Mesendoderm (in vitro differentiated cells): ENCODE measurements at places on chromosomes 7 and 10.

DNA sequence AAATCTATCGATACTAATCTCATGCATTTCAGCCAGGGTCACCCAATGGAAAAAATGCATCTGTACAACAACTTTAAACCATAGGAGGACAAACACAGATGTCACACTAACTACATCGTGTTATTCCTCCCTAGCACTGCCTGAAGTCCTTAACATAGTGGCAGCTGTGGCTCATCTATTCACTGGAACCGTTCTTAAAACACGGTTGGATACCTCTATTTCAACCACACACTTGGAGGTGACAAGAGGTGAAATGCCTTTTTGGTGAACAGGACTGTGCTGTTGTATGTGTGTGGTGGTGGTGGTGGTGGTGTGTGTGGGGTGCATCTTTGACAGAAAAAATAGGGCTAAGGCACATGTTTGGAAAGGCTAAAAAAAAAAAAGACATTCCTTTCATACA is 93.1 kb downstream of the NRP1 start:
- no peak for DNase-seq

DNA sequence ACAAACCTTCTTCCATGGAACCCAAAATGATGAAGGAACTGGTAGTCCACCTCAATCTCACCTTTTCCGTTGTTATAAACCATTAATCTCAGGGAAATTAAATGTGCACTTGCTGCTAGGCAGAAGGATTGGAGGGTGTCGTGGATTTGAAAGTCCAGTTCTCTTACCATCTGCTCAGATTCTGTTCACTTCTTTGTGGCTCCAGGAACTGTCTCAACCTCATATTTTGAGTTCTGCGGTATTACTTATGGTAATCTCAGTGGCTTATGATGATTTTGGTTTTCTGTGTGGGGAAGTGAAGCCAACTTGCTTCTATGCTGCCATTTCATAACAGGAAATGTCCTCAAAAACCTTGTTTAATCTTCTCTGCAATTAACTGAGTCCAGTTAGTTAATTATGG is 136.4 kb downstream of the CDC14C start:
- no peak for DNase-seq

- DNase-seq = peak; percentile 49
These were observed 219.4 kb upstream of the CELF2 start for GRCh38 chr10:10798102-10798863.

DNA sequence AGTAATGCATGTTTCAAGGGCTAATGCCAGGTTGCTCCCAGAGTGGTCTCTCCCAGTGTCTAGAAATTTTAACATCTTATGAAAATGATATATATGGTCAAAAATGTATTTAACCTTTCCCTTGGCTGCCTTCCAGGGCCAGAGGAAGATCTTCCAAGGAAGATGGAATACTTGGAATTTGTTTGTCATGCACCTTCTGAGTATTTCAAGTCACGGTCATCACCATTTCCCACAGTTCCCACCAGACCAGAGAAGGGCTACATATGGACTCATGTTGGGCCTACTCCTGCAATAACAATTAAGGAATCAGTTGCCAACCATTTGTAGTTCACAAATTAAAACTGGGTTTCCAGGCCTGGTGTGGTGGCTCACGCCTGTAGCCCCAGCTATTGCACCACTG is 9.0 kb downstream of the GATAD1 start:
- no peak for DNase-seq

GRCh38 chr10:119859420-119860258 is 13.0 kb downstream of the MCMBP start:
- DNase-seq = peak; percentile 53

DNA sequence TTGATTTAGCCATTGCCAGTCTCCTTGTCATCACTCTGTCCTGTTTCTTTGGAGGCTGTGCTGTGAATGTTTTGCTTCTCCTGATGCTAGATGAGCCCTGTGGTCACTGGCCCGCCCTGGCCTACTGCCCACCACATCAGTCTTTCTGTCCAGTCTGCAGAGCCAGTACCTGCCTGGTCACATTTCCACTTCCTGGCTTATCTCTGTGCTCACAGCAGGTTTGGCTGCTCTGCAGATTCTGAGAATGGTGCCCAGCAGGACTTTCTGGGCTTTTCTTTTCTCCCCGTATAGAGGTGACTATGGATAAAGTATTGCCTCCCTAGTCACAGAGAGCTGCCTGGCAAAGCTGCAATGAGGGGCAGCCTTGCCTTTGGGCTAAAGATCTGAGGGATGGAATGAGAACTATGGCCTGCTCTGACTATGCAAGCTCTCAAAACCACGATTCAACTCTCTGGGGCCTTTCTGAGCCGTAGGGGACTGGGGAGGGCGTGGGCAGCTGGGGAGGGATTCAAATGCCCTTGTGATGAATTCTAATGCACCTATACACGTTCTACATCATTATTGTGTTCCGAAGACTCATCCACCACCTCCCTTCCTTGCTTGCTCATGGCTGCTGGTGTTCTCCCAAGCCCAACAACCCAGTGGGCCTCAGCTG is 410.4 kb upstream of the NPVF start:
- DNase-seq = peak; percentile 54

- DNase-seq = peak; percentile 46
These were observed 679 bp downstream of the LRRC20 start for GRCh38 chr10:70381471-70382421.

GRCh38 chr7:76278540-76278939 is 23.9 kb upstream of the HSPB1 start:
- DNase-seq = peak; percentile 40

DNA sequence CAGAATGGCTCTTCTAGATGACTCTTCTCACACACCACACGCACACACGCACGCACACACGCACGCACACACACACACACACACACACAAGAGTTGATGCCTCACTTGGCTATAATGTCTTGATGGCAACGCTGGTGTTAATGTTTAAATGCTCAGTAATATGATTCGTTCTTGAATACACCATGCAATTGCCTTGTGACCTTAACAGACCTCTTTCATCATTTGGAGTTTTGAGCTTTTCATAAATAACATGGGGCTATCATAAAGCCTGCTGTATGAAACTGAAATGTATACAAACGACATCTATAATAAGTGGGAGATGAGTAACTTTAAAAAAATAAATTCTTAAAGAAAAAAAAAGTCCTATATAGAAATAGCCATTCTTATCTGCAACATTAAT is 8.2 kb downstream of the JCAD start:
- no peak for DNase-seq

GRCh38 chr10:69733791-69734261 is 67.9 kb upstream of the COL13A1 start:
- no peak for DNase-seq

DNA sequence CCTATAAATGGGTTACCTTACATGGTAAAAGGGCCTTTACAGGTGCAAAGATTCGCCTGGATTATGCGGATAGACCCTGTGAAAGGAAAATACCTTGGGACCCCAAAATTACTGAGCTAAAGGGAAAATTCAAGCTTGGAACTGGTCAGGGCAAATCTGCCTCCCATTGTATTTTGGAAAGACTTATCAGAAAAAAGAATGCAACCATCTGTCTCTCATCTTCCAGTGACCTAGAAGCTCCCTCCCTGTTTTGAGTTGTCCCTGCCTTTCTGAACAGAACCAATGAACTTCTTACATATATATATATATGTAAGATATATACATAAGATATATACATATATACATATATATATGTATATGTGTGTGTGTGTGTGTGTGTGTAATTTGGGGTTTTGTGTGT is 583.8 kb downstream of the CALN1 start:
- no peak for DNase-seq

- DNase-seq = peak; percentile 18
These were observed 3.2 kb downstream of the IMPDH1 start for GRCh38 chr7:128406314-128407232.

GRCh38 chr7:46844486-46844885 is 737.4 kb downstream of the TNS3 start:
- no peak for DNase-seq

DNA sequence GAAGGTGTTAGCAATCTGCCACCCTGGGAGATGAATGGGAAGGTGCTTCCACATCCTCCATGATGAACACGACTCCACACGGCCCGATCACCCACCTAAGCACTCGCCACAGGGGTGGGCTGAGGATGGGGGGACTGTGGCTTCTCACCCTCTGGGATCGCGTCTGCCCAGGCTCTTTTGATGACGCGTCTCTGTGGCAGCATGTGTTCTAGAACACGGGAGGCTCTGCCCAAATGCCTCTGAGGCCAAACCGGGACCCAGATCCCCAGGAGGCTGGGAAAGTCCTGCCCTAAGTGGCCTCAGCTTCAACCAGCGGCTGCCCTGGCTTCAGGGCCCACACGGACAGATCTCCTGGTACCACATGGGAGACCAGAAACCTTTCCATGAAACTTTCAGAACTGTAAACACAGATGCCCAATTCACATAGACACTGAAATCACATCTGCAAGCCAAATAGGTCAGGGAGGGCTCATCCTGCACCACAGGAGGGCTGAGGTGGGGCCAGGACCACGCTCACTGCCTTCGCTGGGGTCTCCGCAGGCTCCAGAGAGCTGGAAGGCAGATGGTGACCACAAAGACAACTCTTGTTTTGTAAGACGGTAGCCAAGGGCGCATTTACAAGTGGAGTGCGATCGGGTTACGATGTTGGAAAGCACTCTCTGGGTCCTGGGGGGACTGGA is 200.6 kb downstream of the PTPRN2 start:
- DNase-seq = no peak

DNA sequence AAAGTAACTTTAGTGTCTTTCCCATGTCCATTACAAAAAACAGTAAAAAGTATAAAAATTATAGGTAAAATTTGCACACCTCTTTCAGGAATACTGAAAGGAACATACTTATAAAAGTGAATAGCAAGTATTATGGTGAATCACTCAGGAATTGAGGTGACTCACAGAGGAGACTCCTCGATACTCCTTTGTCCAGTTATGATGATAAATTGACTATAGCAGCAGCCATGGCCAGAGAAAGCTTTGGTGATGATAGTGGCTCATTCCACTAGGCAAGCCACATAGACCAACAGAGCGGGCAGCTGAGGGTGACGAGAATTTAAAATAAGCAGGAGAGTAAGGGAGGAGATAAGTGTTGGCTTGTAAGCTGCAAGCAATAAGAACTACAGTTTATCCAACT is 1231.1 kb upstream of the CELF2 start:
- DNase-seq = no peak

- no peak for DNase-seq
These were observed 70.9 kb downstream of the HHEX start for GRCh38 chr10:92760609-92761008.

GRCh38 chr7:158666401-158666800 is 38.2 kb downstream of the NCAPG2 start:
- DNase-seq = no peak

GRCh38 chr10:28797904-28798371 is 120.6 kb downstream of the BAMBI start:
- DNase-seq = no peak

DNA sequence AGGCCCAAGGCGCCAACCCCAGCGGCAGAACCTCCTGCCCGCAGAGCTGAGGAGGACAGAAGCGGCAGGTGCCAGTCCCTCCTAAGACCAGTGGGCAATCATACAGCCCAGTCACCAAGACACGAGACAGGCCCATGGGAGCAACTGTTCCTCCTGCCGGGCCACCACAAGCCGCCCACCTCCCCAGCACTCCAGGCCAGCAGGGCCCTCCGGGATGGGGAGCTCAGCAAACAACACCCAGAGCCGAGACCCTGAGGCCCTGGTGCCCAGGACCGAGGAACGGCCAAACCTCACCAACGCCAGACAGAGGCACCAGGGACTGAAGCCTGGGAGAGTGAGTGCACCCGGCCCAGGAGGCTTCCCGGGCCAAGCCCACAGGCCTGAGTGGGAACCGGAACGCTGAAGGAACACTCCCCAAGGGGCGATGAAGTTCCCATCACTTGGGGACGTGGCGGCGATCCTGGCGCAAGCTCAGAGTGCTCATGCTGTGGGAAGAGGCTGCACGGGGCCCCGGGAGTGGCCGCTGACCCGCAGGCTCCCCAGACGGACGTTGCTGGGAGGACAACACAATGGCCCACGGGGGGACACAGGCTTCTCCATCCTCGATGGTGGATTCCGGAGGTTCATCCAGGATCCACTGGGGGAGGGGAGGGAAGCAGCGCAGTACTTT is 35.1 kb downstream of the GPER1 start:
- DNase-seq = no peak

GRCh38 chr7:43071604-43072003 is 40.8 kb upstream of the HECW1 start:
- peak; percentile 86 for DNase-seq
